Stimulated activated CD4-positive, alpha-beta T cell treated with anti-CD3 and anti-CD28 coated beads, Interleukin-2, amount 100 ng/mL, for 48 hours (primary cell): ENCODE measurements at places on chromosomes 4 and X.

- DNase-seq: no peak
These were observed 163.0 kb downstream of the FAM13A start for GRCh38 chr4:88893961-88894360.

DNA sequence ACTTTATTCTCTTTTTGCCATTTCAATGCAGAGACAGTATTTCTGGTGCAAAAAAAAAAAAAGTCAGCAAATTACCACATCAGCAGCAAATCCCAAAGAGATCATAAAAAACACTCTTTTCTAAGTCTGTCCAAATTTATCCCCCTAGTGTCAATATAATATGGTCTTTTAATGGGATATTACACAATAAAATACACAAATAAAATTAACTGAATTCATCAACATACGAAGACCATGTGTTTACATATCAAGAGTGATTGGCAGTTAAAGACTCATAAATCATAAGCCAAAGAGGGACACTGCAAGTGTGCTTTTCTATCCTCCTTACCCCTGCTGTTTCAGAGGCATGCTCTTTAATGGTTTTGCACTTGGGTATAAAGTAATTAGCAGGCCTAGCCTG, 340.2 kb upstream of the DKK2 start:
- DNase-seq: no peak

GRCh38 chr4:152000518-152000917, 239.7 kb upstream of the GATB start:
- no peak for DNase-seq

GRCh38 chrX:131910586-131910985, 112.5 kb upstream of the STK26 start:
- no peak for DNase-seq

DNA sequence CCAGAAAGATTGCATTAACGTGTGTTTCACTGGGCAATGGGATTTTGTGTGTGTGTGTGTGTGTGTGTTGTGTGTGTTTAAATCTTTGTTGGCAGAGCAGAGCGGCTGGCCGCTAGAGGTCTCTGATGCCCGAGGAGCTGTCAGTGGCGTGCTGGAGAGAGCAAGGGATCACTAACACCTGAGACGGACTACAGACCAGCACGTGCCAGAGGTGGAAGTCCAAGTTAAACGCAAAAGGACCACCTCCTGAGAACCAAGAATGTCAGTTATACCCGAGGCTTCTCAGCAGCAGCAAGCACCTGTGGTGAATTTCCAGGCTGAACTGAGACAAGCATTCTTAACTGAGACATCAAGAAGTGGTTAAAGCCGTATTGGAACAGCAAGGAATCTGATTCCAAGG, 9.0 kb upstream of the SLC25A14 start:
- peak; percentile 8 for DNase-seq

- DNase-seq: no peak
These were observed 123.7 kb upstream of the MAP3K15 start for GRCh38 chrX:19639056-19639455.

DNA sequence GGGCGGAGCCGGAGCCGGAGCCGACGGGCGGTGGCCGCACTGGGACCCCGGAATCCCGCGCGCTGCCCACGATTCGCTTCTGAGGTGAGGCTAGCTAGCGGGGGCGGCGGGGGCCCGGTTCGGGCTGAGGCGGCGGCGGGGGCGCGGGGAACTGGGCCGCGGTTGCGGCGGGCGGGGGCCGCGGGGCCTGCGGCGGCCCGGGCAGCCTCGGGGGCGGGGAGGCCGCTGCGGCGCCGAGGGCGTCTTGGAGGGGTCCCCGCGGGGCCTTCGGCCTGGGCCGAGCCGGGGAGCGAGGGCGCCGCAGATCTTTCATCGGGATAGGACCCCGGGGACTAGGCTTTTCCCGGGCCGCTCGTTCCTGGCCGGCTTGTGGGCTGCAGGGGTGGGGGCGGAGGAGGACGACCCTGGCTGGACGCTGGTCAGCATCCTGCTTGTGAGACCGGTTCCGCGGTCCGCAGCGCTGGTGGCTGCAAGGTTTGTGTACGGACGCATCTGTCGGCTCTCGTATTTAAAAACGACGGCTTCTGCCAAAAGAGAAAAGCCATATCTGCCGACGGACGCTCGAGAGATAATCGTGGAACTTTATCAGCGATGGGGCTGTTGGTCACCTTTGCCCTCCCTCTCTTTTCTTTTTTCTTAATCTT, 419 bp downstream of the ADD1 start:
- DNase-seq: no peak

GRCh38 chrX:42946544-42947194, 168.7 kb upstream of the PPP1R2C start:
- no peak for DNase-seq

- DNase-seq: no peak
These were observed 86.6 kb downstream of the HUWE1 start for GRCh38 chrX:53599781-53600396.

DNA sequence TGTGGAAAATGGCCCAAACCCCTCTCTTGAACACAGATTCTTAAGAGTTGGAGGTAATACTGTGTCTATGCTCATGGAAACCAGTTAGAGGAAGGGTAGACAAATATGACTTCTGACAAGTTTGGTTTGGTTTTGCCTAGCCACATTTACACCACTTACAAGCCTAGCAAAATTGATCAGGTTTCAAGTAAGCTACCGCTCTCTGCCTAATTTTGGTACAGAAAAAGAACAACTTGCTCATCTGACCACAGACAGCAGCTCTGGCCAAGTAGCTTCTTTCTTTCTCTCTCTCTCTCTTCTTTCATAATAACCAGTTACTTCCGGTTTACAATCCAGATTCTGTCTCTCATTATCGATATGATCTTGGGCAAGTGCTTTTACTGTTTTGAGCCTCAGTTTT, 260.0 kb downstream of the GLUD2 start:
- DNase-seq: no peak

DNA sequence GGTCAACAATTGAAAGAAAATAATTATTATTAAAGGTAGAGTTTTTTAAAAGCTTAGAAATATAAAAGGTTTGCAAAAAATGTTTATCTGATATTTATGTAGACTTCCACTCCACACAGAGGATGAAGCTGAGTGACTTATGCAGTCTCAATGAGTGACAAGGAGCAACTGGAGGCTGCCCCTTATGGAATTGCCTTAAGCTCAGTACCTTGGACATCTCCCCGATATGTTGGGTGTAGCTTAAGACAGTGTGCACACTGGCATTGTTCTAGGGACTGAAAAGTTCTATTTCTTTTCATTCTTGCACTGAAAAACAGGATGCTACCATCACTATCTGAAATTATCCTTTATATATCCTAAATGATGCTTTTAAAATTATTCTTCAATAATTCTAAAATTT, 292.1 kb downstream of the PRDM5 start:
- no peak for DNase-seq

DNA sequence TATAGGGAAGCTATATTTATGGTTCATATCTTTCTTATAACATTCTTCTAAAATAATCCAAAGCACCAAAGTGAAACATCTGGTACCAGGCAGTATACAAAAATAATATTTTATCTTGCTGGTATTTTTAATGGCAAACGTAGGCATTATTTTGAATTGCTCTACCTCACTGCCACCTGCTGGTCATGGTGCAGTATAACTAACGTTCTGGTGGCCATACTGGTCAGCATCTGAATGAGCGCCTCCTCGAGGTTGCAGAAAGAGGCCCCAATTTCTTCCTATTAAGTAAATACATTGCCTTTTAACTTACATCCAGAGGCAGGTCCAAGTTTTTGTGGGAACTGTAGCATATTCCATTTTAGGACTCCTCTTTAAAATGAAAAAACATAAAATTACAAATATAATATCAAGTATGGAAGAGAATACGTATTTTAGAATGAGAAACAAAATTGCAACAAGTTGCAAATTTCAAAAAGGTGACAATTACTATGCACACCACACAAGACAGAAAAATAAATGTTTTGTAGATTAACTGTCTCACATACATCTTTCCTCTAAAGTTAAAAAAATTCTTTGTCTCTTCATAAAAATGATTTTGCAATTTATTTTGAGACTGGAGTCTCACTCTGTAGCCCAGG, 22.9 kb upstream of the CWH43 start:
- peak; percentile 67 for DNase-seq

GRCh38 chrX:128691872-128692271, 639.7 kb upstream of the ACTRT1 start:
- no peak for DNase-seq

DNA sequence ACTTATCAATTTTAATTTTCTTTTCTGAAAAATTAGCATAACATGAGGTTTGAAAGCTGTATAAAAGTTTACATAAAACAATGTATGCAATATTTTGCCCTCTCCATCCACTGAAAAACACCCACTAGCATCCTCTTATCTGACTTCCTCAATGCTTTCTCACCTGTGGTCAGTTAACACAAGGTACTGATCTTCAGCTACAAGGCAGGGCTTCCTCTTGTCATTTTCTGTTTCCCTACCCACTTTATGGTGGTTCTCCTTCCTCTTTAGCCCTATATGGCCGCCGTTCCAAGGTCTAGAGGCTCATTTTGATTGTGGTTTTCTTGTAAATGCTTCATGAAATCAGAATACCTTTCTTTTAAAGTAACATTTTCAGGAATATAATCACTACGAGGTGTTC, 618.6 kb upstream of the CPEB2 start:
- no peak for DNase-seq

GRCh38 chrX:154696676-154697045, 43.3 kb upstream of the CTAG2 start:
- no peak for DNase-seq

- DNase-seq: no peak
These were observed 153.3 kb downstream of the TMEM164 start for GRCh38 chrX:110156167-110156754.

DNA sequence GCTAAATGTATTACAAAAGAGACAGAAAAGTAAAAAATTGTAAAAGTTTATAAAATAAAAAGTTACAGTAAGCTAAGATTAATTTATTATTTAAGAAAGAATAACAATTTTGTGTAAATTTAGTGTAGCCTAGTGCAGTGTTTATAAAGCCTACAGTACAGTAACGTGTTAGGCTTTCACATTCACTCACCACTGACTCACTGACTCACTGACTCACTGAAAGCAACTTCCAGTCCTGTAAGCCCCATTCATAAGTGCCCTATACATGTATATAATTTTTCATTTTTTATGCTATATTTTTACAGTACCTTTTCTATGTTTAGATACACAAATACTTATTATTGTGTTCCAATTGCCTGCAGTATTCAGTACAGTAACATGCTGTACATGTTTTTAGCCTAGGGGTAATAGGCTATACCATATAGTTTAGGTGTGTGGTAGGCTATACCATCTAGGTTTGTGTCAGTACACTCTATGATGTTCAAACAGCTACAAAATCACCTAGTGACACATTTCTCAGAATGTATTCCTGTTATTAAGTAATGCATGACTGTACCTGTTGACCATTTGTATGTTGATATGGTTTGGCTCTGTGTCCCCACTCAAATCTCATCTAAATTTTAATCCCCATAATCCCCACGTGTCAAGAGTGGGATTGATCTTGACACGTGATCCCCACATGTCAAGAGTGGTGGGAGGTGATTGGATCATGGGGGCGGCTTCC, 57.9 kb downstream of the CFAP299 start:
- no peak for DNase-seq
